Common myeloid progenitor, CD34-positive (primary cell): ENCODE measurements at places on chromosomes 4 and X.

DNA sequence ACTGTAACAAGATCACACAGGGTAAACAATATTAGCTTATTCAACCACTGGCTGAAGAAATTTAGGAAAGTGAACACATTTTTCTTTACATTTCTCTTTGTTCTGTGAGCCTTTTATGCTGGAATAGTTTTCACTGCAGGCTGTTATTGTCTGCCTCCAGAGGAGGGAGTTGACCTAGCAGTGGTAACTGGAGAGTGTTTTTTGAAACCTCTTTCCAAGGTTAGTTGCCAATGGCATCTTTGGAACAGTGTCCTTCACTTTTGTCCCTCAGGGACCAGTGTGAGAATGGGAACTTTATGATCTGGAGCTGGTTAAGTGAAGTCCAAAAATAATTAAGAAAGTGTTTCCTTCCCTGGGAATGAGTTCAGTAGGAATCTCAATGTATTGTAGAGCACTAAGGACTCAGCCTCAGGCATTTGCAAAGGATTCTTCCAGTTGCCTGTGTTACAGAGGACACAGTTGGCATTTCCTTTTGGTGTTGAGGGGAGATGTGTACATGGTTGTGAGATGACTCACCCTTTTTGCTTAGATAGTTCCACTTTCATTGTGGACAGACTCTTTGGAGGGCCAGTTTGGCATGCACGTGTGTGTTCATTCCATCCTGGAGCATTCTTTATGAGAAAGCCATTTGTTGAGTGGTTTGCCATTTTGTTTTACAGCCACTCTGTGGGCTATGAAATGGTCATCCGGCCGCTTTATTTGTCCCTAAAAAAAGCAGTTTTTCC lies 61.3 kb downstream of the AR start:
- no peak for DNase-seq

- no peak for DNase-seq
These were observed 36.8 kb downstream of the TMPRSS11A start for GRCh38 chr4:67926485-67926884.

GRCh38 chrX:48626401-48627298 lies 29.4 kb downstream of the WDR13 start:
- no peak for DNase-seq

- no peak for DNase-seq
These were observed 857.4 kb upstream of the HTR2C start for GRCh38 chrX:113726466-113726865.

- DNase-seq, result no peak
These were observed 648.8 kb downstream of the IQCM start for GRCh38 chr4:149166876-149167275.

DNA sequence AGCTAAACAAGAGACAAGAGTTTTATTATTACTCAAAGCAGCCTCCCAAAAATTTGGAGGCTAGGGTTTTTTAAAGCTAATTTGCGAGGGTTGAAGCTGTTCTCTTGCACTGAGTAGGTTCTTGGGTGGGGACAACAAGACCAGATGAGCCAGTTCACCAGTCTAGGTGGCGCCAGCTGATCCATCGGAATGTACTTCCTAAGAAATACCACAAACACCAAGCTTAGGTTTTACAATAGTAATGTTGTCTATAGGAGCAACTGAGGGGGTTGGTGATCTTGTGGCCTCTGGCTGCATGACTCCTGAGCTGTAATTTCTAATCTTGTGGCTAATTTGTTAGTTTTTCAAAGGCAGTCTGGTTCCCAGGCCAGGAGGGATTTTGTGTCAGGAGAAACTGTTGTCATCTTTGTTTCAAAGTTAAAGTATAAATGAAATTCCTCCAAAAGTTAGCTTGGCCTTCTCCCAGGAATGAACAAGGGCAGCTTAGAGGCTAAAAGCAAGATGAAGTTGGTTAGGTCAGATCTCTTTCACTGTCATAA lies 130.6 kb downstream of the SLC7A11 start:
- DNase-seq, result no peak

GRCh38 chrX:15055146-15055930 lies 182.1 kb downstream of the MOSPD2 start:
- no peak for DNase-seq

GRCh38 chr4:75800972-75801371 lies 76.6 kb downstream of the USO1 start:
- DNase-seq, result no peak

DNA sequence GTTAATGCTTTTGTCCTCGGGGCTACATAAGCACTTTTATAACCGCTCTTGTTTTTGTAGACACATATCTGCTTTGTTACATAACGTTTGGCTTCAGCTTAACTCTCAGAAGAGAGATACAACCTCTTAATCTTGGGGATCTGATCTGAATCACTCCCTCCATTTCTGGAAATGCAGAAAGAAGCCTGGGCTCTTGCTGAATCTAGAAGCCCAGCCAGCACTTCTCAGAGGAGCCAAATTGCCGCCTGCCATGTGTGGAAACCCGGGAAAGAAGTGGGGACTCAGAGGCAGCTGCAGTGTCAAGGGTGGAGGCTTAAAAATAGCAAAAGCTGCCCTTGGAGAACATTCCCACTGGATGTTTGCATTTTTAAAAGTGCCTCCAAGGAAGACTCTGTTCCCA lies 69.3 kb upstream of the LDB2 start:
- no peak for DNase-seq
